Smooth muscle cell of the brain vasculature (primary cell): ENCODE measurements at places on chromosomes 12 and 14.

GRCh38 chr14:64509036-64509435 is 4.5 kb downstream of the ZBTB1 start:
- DNase-seq, result no peak

GRCh38 chr14:93431036-93431670 is 414 bp downstream of the UNC79 start:
- DNase-seq, result no peak

DNA sequence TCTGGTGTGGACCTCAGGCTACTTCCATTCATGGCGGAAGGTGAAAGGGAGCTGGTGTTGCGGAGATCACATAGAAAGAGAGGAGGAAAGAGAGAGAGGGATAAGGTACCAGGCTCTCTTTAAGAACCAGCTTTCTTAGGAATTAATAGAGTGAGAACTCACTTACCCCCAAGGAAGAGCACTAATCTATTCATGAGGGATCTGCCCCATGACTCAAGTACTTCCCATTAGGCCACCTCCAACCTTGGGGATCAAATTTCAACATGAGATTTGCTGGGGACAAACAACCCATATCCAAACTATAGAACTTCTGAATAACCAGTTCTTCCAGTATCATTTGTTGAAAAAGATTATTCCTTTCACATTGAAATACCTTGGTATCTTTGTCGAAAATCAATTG is 34.0 kb upstream of the C2CD5 start:
- DNase-seq, result no peak

DNA sequence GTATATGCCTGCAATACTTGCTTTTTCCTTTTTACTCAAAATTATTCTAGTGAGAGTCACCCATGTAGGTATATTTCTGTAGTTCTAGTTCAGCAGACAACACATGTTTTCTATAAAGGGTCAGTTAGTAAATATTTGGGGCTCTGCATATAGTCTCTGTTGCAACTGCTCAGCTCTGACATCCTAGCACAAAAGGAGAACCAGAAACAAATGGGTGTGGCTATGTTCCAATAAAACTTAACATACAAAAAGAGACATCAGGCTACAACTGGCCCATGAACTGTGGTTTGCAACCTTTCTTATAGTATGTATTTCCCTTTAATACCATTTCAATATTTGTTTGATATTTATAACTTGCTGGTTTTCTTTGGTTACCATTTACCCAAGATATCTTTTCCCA is 11.9 kb downstream of the NT5DC3 start:
- no peak for DNase-seq

- DNase-seq, result no peak
Observed at GRCh38 chr14:100566119-100566518, 21.1 kb downstream of the BEGAIN start.

DNA sequence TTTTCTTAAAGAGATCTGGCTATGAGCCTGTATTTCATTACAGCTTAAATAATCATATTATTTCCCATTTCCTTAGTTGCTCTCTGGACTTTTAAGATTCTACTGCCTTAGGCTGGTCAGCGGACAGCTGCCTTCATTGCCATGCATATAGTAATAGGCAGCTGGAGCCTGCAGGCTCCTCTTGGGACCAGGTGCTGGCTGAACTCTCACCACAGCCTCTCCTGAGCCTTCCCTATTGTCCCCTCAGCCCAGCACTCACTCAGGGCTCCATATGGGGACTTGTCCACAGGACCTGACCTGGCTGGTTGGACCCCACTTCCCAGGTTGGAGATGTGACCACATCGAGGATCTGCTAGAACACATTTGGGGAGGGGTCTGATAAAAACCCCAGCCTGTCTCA is 405.4 kb downstream of the DPF3 start:
- DNase-seq, result no peak
